Renal pelvis (tissue), 12 donors: ENCODE measurements at places on chromosomes 4 and X. TPM values are rescaled to one million over a fixed set of nuclear protein-coding genes. Genes with fewer than 3 reads are reported as not detected.
A peak's percentile ranks its signal among the peaks of the same experiment; 100 is the strongest.

DNA sequence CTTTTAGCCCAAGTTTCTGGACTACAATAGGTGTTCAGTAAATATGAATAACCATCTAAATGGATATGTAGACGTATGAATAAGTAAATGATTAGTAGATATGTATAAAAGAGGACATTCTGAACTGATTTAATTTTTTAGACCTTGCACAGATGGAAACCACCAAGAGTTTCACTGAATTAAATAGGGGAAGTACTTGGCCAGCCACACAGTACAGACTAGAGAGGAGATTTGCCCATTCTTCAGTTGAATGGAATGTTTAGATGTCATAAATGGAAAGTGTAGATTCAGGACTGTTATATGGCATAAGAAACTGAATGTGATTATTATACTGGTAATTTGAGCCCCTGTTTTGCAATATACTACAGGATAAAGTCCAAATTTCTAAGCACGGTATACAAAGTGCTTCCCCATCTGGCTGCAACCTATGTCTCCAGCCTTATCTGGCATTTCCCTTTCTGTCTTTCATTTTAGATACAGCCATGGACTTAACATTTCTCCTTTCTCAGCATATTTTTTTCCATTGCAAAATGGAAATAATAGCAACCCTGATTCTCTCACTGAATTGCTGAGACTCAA is 137.8 kb upstream of the HS3ST1 start:
- no peak for DNase-seq

DNA sequence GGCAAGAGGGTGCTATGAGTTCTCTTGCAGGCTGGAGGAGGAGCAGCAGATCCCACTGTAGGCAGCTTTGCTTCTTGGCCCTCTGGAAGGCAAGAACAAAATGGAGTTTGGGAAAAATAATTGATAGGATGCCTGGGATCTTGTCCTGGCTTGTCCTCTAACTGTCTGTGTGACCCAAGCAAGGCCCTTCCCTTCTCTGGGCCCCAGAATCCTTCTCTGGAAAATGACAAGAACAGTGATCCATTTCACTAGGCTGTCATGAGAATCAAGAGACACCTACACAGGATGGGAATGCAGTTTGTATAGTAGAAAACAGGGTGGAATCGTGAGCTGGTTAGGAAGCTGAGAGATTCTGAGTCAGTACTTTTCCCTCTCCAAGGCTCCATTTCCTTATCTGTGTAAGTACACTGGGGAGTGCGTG is 133.3 kb downstream of the PJA1 start:
- no peak for DNase-seq

DNA sequence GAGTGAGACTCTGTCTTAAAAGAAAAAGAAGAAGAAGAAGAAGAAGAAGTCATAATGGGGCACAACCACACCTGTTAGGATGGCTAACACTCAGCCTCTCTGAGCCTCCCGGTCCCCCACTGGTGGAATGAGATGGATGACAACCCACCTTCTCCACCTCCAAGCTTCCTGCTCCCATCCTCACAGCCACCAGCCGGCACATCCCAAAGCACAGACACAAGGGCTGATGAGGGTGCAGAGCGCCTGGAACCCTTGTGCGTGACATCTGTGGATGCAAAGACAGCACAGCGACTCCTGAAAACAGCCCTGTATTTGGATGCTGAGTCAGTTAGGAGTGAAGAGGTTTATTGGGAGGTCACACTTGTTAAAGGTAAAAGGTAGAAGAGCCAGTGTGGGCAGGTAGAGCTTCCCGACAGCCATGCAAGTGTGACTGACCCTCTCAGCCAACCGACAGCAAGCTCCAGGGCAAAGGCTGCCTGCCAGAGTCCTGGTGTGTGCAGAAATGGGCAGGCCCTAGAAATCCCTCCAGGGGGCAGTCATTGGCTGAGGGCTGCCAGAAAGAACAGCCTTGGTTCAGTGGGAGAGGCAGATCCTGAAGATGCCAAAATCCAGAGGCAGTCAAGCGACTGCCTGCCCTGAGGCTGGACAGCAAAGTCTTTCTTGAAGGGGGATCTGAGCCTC is 26.6 kb upstream of the MAN2B2 start:
- no peak for DNase-seq

DNA sequence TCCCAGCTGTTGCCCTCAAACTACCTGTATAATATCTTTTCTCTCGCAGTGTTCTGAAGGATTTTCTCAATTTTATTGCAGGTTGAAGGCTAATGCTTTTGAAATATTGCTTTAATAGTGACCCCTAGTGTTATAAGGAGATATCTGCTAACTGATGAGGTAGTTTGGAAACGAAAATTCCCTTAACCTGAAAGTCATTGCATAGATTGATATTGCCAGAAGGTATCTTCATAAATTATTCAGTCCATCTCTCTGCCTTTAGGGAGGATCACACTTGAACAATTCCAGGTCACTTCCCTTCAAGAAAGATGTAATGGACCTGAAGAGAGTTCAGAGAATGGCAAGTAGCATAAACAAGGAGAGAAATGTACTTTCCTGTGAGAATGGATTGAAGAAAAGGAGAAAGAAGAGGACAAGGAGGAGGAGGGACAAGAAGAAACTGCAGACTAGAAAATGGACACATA is 44.1 kb downstream of the TIGD4 start:
- peak; percentile 11 for DNase-seq

GRCh38 chrX:22164770-22165388 is 107.8 kb upstream of the CBLL2 start:
- no peak for DNase-seq

DNA sequence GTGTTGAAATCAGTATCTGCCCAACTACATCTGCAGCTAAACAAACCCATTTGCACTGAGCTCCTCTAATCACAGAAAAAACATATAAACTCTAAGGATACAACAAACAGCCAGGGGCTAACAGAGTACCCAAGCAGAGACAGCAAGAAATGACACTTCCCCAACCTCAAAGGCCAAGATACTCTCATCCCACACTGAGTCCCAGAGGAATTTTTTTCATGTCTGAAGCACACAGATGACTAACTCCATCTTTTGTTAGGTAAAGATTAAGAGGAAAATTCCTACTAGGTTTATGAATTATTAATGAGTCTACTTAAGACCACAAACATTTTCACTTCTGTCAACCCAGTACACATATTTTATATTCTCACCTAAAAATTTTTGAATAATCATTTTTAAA is 31.6 kb downstream of the SEPSECS start:
- DNase-seq, result no peak

- DNase-seq, result no peak
These were observed 24.8 kb upstream of the MSANTD1 start for GRCh38 chr4:3223956-3224748.

DNA sequence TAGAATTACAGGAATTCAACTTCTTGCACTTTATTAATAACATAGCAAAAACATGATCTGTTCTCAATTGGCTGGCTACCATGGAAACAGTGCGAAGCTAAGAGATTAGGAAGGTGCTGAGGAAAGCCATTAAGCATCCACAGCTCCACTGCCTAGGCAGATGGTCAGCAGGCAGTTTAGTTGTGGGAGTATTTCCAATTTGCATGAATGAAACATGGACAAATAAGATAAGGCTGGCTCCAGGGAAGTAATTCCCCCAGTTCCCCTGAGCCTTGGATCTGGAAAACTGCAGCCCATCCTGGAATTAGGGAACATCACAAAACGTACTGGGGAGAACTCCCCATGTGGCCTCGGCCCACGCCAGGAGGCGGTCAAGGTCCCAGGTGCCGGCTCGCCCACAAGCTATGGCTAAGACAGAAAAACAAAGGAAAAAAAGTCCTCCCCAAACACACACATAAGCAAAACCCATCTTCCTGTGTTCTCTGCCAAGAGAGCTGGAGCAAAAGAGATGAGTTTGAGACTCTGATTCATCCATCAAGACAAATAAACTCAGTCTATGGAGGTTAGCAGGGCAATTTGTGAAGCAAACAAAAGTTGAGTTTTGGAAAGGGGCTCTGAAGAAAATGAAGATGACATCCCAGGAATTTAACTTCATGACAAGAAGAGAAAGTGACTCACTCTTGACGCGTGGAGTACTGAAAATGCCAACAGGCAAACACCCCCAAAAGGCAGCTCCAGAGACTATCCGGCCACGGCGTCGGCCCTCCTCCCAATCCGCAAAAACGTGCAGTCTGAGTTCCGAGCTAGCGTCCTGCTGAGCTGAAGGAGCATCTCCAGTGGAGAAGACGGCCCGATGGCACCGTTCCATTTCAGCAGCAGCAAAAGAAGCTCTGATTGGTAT is 45.1 kb downstream of the IGFBP7 start:
- no peak for DNase-seq

DNA sequence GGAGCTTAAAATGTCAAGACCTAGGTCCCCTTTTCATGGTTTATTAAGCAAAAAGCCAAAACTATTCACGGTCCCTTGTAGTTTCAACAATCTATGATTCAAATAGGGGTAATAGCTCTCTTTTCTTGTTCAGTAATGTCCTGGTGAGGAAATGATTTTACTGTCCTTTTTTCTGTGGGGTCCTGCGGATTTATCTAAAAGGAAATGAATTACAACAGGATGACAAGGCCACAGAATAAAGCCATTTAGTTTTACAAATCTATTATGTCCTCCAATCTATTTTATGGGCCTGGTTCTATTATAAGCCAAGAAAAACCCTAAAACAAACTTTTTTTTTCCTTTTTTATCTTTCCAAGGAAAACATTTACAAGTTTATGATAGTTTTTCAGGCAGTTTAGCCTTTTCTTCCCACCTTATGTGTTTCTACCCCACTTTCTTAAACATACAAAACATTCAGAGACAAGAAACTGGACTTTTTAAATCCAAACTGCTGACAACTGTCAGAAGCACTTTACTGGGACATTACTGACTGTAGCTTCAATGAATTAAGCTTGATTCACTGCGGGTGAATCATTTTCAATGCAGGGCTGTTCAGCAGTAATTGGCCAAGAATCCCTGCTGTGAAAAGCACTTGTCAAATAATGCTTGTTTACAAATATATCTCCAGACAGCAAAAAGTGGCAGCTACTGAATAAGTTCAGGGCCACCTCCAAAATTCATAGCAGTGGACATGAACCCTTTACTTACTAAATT is 4.3 kb downstream of the EPHA5 start:
- DNase-seq, result no peak

DNA sequence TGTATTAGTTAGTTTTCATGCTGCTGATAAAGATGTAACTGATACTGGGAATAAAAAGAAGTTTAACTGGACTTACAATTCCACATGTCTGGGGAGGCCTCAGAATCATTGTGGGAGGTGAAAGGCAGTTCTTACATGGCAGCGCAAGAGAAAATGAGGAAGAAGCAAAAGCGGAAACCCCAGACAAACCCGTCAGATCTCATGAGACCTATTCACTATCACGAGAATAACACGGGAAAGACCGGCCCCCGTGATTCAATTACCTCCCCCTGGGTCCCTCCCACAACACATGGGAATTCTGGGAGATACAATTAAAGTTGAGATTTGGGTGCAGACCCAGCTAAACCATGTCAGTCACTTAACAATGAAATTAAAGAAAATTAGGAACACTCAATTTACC is 499.1 kb downstream of the FSTL5 start:
- DNase-seq, result no peak

Gene RIPPLY1
- polyA plus RNA-seq, result 4.0 TPM

Gene COPS4
- polyA plus RNA-seq, result 75.2 TPM

Gene UGT2B15
- 0.07 TPM for polyA plus RNA-seq

Gene SMIM31
- 0.14 TPM for polyA plus RNA-seq
